Stimulated activated CD4-positive, alpha-beta T cell treated with anti-CD3 and anti-CD28 coated beads, Interleukin-1b, Interleukin-23, amount 100 ng/mL, for 48 hours (primary cell): ENCODE measurements at places on chromosomes 2 and 18.
A peak's percentile ranks its signal among the peaks of the same experiment; 100 is the strongest.

GRCh38 chr2:10451819-10452218 lies 3.7 kb upstream of the ODC1 start:
- no peak for DNase-seq

- DNase-seq = peak; percentile 55
These were observed 40.2 kb upstream of the ITM2C start for GRCh38 chr2:230824406-230824978.

- no peak for DNase-seq
These were observed 16.6 kb upstream of the PSME4 start for GRCh38 chr2:53987336-53987921.

DNA sequence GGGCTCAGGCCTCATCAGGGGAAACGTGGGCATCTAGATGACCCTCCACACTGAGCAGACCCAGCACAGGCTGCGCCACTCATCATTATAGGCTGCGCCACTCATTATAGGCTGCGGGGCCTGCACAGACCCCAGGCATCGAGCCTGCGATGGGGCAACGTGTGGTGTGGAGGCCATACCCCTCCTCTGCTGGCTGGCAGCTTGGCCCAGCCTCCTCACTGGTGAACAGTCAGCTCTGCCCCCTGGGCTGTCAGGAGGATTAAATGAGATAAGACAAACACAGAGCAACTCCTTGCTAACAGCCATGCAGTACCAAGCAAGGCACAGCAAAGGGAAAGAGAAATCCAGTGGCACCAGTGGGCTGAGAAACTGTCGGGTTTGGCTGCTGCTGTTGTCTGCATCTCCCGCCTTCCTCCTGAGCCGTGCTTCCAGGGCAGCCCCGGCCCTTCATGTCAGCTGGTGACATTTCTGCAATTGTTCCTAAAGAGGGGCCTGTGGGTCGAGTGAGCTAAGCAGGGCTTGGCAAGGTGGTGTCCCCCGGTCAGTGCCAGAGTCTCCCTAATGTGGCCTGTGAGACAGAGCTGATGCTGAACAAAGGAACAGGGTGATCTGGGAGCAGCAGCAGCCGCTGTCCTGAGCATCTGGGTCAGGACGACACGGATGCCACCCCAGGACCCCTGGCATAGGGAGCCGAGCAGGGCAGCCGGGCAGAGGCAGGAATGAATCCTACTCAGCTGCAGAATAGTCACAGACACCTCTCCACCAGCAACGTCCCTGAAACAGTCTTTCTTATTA lies 48.7 kb downstream of the RRM2 start:
- DNase-seq = no peak

DNA sequence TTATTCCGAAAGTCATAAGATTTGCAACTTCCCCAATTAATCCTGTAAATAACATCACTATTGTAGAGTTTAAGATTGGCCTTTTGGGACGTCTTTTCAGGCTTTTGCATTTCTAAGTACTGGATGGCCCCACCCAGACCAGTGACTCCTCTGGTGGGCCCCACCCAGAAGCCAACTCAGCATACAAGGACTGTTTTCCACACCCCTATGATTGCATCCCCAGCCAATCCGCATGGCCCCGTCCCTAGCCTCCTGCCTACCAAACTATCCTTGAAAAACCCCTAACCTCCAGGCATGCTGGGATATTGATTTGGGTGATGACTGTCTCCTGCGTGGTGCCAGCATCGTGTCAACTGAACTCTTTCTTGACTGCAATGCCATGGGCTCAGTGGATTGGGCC lies 24.5 kb upstream of the TGIF1 start:
- no peak for DNase-seq

GRCh38 chr2:134491022-134491421 lies 227.8 kb downstream of the TMEM163 start:
- no peak for DNase-seq

GRCh38 chr2:37653093-37653492 lies 18.3 kb downstream of the CDC42EP3 start:
- no peak for DNase-seq

DNA sequence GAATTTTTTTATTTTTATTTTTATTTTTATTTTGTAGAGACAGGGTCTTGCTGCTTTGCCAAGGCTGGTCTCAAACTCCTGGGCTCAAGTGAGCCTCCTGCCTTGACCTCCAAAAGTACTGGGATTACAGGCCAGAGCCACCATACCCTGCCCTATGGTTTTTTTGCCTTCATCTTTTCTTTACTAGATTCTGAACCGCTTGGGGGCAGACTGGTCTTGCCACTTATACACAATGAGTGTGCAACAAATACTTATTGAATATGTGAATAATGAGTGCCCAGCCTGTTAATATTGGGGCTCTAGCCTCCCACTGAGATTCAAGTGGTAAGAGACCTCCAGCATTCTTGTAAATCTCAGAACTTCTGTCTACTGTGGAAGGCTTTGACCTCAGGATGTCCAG lies 3.9 kb downstream of the NCK2 start:
- no peak for DNase-seq

DNA sequence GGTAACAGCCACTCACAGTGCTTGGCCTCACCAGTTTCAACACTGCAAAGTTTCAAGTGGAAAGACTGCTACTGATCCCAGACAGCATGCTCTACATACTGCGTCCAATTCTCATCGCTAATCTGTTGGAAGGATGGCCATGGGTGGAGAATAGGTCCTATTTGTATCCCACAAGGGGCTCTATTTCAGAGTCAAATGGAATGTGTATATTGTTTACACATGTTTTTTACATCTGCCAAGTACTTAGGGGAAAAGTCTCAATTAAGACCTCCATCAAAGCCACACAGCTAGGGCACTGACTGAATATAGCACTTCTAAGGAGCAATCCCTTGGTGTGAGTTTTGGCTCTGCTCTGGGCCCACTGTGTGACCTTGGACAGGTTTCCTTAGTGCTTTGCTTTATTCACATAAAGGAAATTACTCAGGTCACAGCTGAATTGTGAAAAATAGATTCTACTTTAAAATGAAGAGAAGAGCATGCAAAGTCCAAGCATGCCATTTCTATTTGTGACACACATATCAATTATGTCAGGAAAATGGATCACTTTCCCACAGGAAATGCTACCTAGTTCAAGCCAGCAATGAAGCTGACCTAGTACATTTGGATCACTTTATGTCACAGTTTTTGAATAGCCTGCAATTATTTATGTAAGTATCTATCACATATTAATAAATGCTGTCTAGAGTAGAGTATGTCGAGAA lies 112.9 kb upstream of the STK17B start:
- DNase-seq = no peak

DNA sequence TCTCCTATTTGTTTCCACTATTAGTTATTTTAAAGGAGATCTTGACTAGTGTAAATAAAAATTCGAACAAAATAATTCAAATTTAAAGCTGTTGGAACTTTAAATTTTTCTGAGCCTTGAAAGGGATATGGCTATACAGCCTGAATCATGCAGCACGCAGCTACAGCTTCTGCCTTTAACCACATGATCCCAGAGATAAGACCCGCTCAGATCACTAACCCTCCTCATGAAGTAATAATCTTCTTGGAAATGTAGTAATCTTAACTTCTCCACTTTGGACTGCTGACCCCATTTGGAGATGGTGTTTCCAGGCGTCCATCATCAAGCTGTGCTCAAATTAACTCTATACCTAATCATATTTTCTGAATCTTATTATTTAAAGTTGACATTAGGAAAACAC lies 336.6 kb downstream of the DSC3 start:
- DNase-seq = no peak

- DNase-seq = no peak
These were observed 467.7 kb upstream of the ID2 start for GRCh38 chr2:8214036-8214615.

GRCh38 chr2:17594533-17595401 lies 54.3 kb downstream of the VSNL1 start:
- DNase-seq = no peak

DNA sequence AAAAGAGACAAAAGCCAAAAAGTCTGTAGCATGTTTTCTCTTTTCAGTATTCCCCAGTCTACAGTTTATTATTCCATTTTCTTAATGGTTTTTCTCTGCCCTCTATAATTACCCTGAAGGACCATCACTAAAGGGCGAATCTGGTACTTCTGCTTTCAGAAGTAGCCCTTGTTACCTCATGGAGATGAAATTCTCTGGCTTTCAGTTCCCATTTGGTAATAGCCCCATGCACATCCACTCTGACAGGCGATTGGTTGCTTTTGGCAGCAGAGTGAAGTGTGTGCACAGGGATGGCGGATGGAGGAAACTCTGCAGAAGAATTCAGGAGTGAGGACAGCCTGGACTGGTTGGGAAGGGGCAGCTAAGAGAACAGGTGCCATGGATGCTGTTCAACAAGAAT lies 66.3 kb upstream of the NABP1 start:
- DNase-seq = no peak

DNA sequence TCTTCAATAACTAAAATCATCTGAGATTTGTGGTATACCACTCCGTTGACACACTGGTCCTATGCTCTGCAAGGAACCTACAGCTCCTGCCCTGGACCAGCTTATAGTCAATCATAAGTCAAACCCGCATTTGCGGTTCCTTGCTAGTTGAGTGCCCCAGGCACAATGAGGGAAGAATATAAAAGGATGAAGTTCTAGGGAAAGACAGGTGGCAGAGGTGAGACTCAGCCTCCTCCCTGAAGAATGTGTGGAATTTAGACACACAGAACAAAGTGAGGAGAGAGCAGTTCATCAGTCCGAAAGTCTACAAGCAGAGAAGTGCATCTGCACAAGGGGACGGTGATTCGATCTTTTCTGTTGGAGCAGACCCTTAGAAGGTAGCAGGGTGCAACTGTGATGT lies 615.0 kb upstream of the FANCL start:
- no peak for DNase-seq

DNA sequence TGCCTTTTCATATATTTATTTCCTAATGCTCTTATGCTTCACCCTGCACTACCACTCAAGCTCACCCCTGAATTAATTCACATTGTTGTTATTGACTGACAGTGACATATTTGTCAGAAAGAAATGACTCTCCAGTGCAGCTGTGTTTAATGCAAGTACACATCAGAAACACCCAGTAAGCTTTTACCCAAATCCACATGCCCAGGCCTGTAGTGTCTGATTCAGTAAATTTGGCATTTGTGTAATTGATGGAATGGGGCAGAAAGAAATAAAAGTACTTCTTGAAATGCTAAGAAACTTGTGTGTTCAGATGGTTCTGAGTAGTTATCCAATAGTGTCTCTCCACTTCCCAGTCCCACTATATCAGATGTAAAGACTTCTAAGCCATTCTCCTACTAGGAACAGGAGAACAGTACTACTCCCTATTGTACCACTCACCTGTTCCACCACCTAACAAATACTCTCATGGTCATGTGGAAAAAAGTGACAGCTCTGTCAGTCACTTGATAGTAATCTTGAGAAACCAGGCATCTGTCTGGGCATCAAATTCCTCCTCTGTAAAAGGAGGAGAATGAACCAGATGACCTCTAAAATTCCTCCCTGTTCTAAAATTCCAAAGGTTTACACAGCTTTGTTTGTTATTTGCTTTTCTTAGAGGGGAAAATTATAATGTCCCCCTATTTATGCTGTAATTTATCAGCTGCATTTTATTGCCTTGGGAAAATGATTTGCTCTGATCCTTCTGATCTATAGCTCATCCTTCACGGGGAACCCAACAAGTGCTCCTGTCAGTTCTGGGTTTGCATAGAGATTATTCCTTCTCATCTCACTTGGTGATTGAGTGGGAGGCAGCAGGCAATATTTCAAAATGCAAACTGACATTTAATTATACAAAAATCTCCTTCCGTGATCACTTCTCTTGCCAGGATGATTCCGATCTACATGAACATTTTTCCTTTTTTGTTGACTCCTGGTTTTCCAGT lies 70.9 kb downstream of the ZNF385B start:
- no peak for DNase-seq

DNA sequence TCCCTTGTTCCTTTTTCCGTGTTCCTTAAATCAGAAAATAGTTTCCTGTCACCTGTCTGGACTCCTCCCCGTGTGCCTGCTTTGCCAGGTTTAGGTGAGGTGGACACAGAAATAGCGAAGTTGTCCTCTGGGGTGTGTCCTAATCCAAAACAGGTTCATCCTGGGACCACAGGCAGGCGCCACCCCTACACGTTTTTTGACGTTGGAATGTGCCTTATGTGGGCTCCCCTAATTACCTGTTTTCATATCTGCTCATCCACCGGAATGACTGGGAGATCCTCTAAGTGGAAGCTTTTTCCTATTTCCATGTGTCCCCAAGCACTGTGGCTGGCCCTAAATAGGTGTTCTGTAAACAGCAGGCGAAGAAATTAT lies 49.0 kb upstream of the PAIP2B start:
- DNase-seq = no peak

DNA sequence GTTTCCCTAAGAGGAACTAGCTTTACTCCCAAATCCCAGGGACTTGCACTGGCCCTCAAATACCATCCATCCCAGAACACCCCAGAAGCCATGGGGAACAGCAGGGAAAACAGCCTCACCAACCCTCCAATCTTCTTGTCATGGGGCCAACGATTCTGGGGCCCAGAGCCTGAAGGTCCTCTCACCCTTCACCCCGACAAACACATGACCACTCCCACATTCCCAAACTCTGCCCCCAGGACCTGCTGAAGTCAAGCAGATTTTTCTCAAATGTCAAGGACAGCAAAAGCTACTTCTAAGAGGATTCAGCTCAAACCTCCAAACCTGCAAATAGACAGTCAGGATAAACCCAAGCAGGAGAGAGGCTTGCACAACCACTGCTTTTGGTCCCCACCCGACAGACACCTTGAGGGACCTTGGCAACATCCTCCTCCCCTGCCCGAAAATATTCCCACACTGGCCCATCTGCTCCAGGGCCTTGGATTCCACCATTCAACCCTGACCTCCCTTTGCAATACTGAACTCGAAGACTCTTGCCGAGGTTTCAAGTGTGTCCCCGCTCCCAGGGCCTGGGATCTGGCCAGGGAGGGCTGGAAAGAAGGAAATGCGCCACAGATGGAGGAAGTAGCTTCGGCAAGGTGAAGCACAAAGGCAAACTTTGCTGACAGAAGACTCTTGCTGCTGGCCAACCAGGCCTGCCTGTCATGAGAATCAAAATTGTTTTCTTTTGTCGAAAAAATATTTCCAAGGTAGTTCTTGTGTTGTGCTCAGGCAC lies 143.3 kb downstream of the ZFP36L2 start:
- no peak for DNase-seq

- DNase-seq = no peak
These were observed 28.3 kb downstream of the MALT1 start for GRCh38 chr18:58699551-58699950.

GRCh38 chr2:164719996-164720941 lies 99.0 kb upstream of the GRB14 start:
- DNase-seq = no peak

DNA sequence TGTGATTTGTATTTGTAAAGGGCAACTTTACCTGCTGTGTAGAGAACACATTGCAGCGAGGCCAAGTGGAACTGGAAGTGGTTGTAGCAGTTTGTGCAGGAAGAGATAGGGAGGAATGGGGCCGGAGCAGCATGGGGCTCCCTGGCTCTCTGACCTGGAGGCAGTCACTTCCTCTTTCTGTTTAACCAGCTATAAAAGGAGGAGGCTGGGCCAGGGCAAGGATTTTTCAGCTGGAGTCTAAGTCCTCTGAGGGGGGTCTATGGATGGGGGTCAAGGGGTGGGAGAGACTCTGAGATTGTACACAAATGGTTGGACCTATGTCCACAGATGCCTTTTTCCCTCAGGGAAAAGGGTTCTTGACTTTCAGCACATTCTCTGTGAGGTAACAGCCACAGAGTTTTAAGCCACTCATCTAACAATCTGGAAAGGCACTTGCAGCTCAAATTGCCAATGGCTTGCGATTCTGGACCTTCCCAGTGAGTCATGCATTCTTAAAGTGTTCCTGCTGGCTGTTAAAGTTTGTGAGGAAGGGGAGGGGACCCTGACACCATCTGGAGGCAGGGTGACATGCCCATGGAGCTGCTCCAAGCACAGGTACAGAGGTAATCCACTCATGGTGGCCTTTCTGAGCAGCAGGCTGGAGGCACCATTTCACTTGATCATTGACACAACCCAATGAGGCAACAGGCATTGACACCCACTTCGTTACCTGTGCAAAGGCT lies 347.0 kb downstream of the CYRIA start:
- DNase-seq = no peak
